Activated T-helper 17 cell treated with anti-CD3 and anti-CD28 coated beads, Interleukin-2, amount 50 U/mL, for 72 hours (primary cell): ENCODE measurements at places on chromosomes 1 and 21. TPM values are rescaled to one million over a fixed set of nuclear protein-coding genes. Genes with fewer than 3 reads are reported as not detected.

- peak; percentile 98 for ATAC-seq
Observed at GRCh38 chr1:153805042-153805745, 30.0 kb downstream of the SLC27A3 start.

IRF6 gene
- 0.35 TPM for total RNA-seq

CCDC17 gene
- total RNA-seq = 4.7 TPM

ADGRL2 gene
- total RNA-seq = not detected

LEFTY1 gene
- total RNA-seq = not detected

GRCh38 chr1:101338714-101339430, 102.1 kb downstream of the S1PR1 start:
- ATAC-seq = no peak
